ENCODE measurements at places on chromosomes 6 and 20.

- no peak for DNase-seq
Observed at GRCh38 chr20:35603695-35604448, 11.8 kb upstream of the SPAG4 start.

- DNase-seq: no peak
Observed at GRCh38 chr6:51928320-51928719, 159.1 kb downstream of the PKHD1 start.

DNA sequence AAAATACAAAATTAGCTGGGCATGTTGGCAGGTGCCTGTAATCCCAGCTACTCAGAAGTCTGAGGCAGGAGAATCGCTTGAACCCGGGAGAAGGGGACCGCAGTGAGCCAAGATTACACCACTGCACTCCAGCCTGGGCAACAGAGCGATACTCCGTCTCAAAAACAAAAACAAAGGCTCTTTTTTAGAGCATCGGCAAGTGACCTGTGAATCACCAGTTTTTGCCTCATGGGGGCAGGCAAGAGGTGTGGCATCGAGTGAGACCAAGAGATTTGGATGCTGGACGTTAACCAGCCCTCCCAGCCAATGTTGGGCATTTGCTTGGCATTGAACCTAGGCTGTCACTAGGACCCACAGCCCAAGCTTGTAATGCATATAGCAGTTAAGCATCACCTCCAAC is 14.6 kb upstream of the CDK5RAP1 start:
- no peak for DNase-seq

- DNase-seq: no peak
Observed at GRCh38 chr20:33313686-33314314, 30.8 kb downstream of the BPIFB1 start.

GRCh38 chr6:105911106-105911629 is 175.0 kb upstream of the PRDM1 start:
- DNase-seq: no peak

Measured in naive thymus-derived CD4-positive, alpha-beta T cell (primary cell).